ENCODE measurements at places on chromosomes 13 and 19.

DNA sequence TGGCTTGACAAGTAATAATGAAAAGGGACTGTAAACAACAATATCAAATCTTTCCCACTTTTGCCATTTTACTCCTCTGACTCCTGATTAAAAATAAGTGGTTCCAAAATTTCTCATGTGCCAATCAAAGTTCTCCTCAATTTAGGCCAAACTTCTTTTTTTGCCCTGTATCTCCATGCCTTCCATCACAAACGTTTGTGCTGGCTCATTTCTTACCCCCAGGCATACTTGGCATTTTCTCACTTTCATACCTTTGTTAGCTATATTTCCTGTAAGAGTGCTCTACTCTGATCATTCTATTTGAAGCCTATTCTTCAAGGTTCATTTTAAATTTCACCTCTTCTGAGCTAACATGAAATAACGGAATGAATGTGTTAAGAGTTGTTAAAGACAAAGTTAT is 10.0 kb upstream of the FNDC3A start:
- no peak for DNase-seq

DNA sequence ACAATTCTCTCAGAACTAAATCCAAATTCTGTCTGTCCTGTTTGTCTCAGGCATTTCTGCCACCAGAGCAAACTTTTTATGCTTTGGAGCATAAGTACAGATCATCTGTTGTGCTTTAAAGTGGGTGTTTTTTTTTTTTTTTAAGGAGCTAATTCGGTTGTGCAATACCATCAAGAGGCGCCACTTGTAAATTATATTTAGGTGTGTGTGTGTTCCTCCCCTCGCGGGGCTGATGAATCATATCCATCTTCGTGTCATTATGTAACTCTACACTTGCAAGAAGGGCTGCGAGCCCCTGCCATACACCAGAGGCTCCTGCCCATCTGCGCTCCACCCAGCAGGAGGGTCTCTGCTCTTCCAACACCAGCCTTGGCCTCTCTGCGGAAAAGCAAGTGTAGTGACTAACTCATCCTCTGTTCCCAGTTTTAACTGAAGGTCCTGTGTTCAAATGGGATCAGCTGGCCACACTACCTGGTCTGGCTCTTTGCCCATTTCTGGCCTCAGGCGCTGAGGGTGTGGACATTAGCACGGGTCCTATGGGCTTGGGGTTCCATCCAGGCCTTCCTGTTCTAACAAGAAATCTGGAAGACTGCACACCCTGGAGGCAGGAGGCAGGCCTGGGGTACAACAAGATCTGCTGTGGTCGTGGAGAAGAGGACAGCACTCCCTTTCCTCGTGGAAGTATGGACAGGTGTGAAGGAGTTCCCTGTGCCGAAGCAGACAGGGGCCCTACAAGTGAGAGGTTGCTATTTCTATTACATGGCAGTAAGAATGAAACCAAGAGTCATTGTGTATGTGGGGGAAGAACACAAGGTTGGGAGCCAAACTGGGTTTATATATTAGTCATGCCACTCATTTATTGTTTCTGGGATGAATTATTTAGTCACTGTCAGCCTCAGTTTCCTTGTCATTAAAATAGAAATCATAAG is 96.1 kb upstream of the MBNL2 start:
- no peak for DNase-seq

DNA sequence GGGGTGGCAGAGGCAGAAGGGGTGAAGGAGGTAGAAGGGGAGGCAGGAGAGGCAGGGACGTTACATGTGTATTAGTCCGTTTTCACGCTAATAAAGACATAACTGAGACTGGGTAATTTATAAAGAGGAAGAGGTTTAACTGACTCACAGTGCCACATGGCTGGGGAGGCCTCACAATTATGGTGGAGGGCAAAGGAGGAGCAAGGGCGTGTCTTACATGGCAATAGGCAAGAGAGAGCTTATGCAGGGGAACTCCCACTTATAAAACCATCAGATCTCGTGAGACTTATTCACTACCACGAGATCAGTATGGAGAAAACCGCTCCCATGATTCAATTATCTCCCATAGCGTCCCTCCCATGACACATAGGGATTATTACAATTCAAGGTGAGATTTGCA is 19.0 kb upstream of the ACOD1 start:
- no peak for DNase-seq

DNA sequence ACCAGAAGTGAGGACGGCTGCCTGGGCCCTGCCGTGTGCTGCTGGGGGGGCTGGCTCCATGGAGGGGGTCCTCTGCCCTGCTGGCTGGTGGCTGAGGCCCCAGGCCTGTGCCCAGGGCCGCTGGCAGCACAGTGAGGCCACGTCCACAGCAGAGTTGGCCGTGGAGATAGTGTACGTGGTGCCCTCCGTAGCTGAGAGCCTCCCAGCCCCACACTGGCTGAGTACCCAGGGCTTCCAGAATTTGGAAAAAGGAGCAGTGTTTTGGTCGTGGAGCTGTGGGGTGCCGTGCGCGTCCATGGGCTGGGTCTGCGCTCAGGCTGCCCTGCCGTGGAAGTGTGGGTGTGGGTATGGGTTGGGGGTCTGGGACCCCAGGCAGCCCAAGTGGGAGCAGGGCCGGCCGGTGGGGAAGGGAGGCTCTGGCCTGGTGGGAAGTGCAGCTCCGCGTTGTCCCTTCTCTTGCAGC is 5.9 kb downstream of the PTBP1 start:
- no peak for DNase-seq

- no peak for DNase-seq
Observed at GRCh38 chr19:43957891-43958290, 6.9 kb downstream of the ZNF221 start.

DNA sequence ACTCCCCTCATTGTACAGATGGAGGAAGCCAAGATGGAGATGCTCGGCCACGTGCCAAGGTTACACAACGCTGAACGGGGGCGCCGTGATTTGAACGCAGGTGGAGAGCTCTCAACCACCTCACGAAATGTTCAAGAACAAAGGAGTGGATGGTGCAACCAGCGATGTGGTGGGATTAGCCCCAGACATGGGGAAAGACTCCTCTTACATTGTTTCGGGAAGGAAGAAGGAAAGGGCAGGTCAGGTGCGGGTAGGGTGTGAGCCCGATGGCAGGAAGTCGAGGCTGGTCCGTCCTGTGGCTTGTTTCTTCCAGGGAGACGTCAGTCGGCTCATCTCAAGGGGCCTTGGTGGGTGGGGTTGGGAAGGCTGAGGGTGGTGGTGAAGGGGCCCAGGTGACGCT is 7.1 kb upstream of the KLK14 start:
- no peak for DNase-seq

DNA sequence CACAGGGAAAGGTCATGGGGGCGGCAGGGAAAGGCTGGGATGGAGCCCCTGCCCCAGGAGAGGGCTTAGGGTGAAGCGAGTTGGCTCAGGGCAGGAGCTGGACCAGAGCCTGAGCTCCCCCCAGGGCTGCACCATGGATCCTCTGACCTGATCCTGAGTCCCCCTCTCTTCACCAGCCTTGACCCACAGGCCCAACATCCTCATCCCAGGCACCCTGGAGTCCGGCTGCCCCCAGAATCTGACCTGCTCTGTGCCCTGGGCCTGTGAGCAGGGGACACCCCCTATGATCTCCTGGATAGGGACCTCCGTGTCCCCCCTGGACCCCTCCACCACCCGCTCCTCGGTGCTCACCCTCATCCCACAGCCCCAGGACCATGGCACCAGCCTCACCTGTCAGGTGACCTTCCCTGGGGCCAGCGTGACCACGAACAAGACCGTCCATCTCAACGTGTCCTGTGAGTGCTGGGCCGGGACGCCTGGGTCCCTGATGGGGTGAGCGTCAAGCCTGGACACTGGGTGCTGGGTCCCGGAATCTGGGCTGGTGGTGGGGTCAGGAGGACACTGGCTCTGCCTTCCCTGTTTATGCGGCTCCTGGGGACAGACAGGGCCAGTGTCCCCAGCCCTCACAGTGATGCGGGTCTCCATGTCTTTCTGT is 842 bp downstream of the SIGLEC9 start:
- DNase-seq, result no peak

GRCh38 chr19:30318936-30319335 is 53.2 kb upstream of the ZNF536 start:
- DNase-seq, result no peak

DNA sequence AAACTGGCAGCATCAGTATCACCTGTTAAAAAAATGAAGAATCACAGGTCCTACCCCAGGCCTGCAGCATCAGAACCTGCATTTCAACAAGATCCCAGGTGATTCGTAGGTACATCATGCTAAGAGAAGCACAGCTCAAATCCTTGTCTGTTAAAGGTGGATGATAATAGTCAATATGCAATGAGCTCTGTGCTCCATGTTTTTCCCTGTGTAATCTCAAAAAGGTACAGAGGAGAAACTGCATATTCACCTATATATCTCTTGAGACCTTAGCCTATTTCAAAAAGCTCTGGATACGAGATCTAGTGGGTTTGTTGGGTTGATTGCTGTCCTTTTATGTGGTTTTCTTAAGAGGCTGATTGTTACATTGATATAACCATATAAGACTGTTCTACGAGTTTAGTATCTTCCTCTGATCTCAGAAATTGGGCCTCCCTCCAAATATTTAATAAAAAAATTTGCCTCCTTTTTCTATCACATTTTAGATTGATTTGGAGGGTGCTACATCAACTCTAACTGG is 148.9 kb downstream of the DCT start:
- DNase-seq, result no peak

DNA sequence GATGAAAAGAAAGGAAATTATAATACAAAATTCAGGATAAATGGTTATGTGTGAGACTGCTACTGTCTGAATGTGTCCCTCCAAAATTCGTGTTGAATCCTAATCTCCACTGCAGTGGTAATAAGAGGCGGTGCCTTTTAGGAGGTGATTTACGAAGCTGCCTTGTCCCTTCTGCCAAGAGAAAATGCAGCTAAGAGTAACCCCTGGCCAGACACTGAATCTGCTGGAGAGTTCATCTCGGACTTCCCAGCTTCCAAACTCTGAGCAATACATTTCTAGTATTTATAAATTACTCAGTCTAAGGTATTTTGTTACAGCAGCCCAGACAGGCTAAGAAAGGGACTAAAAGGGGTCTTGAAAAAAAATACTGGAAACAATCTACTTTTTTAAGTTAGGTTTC is 152.6 kb downstream of the KLF12 start:
- DNase-seq, result no peak

DNA sequence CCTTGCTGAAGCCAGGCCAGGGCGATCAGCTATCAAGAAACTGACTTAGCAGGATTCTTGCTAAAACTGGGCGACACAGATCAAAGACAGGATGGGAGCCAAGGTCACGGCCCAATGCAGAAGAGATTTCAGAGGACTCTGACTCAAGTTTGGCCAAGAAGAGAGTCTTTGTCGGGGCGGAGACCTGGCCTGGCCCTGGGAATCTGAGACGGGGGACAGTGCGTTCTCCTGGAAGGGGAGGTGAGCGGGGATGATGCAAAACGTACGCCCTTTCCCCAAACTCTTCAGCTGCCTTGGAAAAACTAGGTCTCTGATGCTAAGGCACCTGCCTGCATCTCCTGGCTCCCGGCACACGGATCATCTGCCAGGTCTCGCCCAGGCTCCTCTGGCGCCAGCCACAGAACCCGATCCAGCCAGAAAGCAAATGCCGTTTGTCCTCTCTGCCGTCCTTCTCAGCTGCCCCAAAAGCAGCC is 9.8 kb downstream of the MVB12A start:
- DNase-seq, result no peak

DNA sequence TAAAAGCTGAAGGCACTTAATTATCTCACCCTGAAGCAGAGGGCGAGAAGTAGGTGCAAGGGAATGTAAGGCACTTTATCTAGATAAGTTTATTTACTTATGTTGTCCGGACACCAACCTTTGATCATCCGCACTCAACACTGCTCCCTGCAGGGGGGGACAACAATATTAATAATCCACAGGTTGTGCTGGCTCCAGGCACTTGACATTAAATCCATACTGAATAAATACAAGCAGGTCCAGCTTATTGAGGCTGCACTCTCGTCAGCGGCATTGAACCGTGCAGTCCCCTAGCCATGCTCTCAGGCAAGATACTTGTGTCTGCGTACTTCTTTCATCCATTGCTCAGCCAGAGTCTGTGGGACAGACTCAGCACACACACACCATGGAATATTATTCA is 374.5 kb upstream of the NBEA start:
- no peak for DNase-seq

DNA sequence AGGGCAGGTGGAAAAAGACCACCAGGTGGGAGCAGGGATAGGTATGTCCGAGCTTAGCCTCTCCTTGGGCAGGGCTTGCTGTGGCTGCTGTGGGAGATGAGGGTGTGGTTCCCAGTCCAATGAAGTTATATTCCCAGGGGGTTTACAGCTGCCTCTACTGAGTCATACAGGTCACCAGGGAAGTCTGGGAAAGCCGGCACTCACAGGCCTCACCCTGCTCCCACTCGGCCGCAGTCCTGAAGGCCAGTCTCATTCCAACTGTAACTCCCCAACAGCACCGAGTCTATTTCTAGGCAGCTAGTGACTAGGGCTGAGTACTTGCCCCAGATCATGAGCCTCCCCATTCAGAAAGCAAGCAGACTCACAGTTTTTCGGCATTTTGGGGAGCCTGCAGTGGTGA is 77.1 kb downstream of the FNDC3A start:
- DNase-seq, result no peak

- no peak for DNase-seq
Observed at GRCh38 chr19:40543029-40543597, 33.6 kb upstream of the SHKBP1 start.

DNA sequence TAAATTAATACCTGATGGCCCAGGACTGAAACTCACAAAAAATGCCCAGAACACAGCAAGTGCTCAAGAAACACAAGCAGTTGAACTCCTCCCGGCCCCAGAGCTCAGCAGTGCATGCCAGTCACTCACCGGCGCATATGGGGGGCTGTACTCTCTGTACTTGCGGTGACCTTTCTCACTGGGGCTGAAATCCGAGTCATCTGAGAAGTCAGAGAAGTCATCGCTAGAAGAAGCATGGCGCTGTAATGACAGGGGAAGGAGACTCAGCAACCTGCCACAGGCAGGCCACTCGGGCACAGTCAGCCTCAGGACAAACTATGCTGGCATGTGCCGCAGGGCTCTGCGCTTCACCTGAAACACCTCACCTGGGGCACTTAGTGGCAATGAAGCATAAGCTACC is 19.7 kb downstream of the ZC3H4 start:
- DNase-seq, result no peak

GRCh38 chr13:54637366-54637765 is 1608.8 kb downstream of the OLFM4 start:
- DNase-seq, result no peak

GRCh38 chr13:37460166-37460565 is 138.4 kb downstream of the POSTN start:
- no peak for DNase-seq

DNA sequence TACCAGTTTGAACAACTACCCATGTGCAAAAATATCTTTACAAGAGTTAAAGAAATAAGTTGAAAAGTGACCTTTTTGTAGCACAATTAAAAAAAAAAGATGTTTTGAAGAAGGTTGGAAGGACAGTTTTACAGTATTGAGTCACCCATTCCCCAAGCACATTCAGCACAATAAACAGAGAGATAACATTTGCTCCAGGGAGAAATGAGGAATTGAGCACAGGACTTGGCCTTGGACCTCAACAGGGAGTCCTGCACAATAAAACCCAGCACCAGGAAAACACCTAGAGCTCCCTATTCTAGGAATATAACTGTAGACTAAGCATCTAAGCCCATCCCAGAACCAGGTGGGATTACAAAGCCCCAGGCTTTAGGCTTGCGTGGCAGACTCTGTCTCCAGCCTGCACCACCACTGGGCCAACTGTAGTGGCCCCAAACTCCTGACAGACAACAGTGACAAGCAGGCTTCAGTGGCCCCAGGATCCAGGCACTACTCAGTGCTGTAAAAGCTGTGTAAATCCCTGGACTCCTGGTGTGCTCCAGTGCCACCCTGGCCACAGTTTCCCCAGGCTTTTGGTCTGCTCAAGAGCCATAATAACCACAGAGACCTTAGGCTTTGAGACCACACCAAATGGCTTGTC is 857.2 kb downstream of the SLITRK1 start:
- DNase-seq, result no peak

GRCh38 chr13:33644581-33645543 is 173.1 kb upstream of the RFC3 start:
- no peak for DNase-seq
